ENCODE measurements at places on chromosomes 1 and 21.

GRCh38 chr1:173867141-173867752, 542 bp downstream of the GAS5 start:
- peak overlapping the region; percentile 99 for H3K4me3 ChIP-seq
- DNase-seq: no peak
- H3K4me1 ChIP-seq: peaks cover 42% of the 10 kb centered on the region
- no peaks in the 10 kb centered on the region for H3K27me3 ChIP-seq

DNA sequence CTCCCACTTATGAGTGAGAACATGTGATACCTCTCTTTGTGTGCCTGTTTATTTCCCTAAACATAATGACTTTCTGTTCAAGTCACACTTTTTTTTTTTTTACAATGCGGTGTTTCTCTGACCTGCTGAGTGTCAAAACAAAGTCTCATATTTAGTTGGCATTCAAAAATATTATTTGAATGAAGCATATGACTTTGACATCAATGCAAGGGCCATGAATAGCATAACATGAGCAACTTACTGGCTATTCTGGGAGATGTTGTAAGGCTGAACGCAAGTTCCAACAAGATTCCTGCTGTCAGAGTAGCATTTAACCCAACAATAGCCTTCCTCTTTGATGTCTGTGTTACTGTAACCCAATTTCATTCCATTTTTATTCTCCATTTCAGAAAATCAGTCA, 2.0 kb upstream of the KRTAP19-1 start:
- H3K4me3 ChIP-seq: no peak overlapping the region
- H3K36me3 ChIP-seq: no peaks in the 10 kb centered on the region
- H3K27me3 ChIP-seq: no peaks in the 10 kb centered on the region
- DNase-seq: no peak
- peaks cover 18% of the 10 kb centered on the region for H3K4me1 ChIP-seq

- DNase-seq: no peak
- no peaks in the 10 kb centered on the region for H3K36me3 ChIP-seq
- H3K4me1 ChIP-seq: peaks cover 10% of the 10 kb centered on the region
- H3K4me3 ChIP-seq: no peak overlapping the region
- H3K27me3 ChIP-seq: no peaks in the 10 kb centered on the region
Observed at GRCh38 chr1:67947114-67947513, 103.3 kb downstream of the DIRAS3 start.

DNA sequence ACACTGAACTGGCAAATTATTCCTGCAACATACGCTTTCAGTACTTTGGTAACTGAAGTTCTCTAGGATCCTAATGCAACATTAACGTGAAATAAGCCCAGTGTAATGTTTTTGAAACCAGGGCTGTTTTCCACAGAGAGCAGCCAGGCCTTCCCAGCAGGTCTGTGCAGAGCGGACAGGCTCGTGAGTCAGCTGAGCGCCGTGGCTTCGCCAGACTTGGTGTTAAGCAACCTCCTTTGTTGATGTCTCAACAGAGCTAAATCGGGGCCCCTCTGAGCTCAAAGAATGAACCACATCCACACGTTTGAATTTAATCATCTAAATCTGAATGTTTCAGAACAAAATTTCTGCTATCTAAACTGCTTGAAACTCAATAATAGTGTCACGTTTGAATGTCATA, 181.8 kb upstream of the FMN2 start:
- peaks cover 2% of the 10 kb centered on the region for H3K27me3 ChIP-seq
- no peaks in the 10 kb centered on the region for H3K4me1 ChIP-seq
- H3K36me3 ChIP-seq: peaks cover 4% of the 10 kb centered on the region
- no peak overlapping the region for H3K4me3 ChIP-seq
- no peak overlapping the region for H3K27ac ChIP-seq

- no peak overlapping the region for H3K4me3 ChIP-seq
- DNase-seq: no peak
- H3K27ac ChIP-seq: no peak overlapping the region
- H3K36me3 ChIP-seq: peaks cover 9% of the 10 kb centered on the region
Observed at GRCh38 chr1:12528021-12528852, 89.8 kb downstream of the DHRS3 start.

GRCh38 chr1:202207292-202207691, 13.7 kb downstream of the LGR6 start:
- peaks cover 10% of the 10 kb centered on the region for H3K4me1 ChIP-seq
- no peak overlapping the region for H3K4me3 ChIP-seq
- DNase-seq: no peak
- no peaks in the 10 kb centered on the region for H3K36me3 ChIP-seq

- H3K4me3 ChIP-seq: no peak overlapping the region
- H3K36me3 ChIP-seq: no peaks in the 10 kb centered on the region
- DNase-seq: peak; percentile 37
- H3K4me1 ChIP-seq: peaks cover 24% of the 10 kb centered on the region
Observed at GRCh38 chr1:41282679-41283317, 40.7 kb upstream of the SCMH1 start.

DNA sequence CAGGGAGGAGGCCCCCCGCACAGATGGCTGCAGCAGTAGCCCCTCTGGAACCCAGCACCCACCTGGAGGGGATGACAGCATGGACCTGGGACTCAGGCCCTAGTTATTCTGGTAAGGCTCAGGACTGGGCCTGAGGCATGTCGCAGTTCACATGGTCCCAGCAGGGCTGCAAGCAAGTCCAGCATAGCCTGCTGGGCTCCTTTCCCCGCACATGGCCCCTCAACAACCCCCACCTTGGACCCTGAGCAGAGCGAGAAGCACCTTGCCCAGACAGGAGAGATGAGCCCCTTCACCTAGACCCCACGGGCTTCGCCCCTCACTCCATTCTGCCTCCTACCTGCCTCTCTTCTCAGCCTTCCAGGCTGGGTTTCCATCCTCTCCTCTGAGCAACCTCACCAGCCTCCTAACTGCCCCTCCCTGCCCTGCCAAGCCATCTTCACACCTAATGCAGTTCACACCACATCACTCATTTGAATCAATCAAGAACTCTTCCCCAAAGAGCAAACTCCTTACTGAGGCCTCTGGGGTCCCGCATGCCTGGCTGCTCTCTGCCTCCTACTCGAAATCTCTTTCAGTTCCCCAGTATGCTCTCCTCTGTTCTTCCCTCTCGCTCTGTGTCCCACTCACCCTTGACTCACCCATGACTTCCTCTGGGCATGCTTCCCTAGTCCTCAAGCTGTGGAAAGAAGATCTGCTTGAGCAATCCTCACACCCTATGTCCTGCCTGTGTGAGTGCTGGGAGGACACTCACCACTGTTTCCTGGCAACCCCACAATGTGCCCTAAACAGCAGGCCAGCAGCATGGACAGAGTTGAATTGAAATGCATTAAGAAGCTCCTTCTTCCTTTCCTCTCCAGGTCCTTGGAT, 9.4 kb upstream of the THEMIS2 start:
- H3K27me3 ChIP-seq: no peaks in the 10 kb centered on the region
- no peaks in the 10 kb centered on the region for H3K36me3 ChIP-seq
- no peak overlapping the region for H3K4me3 ChIP-seq
- no peak overlapping the region for H3K27ac ChIP-seq
- H3K4me1 ChIP-seq: peaks cover 15% of the 10 kb centered on the region

GRCh38 chr1:204465546-204466415, 28.8 kb downstream of the PIK3C2B start:
- H3K4me3 ChIP-seq: no peak overlapping the region
- no peaks in the 10 kb centered on the region for H3K27me3 ChIP-seq
- peak overlapping the region; percentile 73 for H3K27ac ChIP-seq
- DNase-seq: no peak
- peaks cover 21% of the 10 kb centered on the region for H3K36me3 ChIP-seq
- peaks cover 35% of the 10 kb centered on the region for H3K4me1 ChIP-seq

GRCh38 chr1:114152089-114152507, 1.6 kb downstream of the SYT6 start:
- H3K4me3 ChIP-seq: peak overlapping the region; percentile 28
- H3K4me1 ChIP-seq: peaks cover 6% of the 10 kb centered on the region
- H3K27me3 ChIP-seq: peaks cover 97% of the 10 kb centered on the region

DNA sequence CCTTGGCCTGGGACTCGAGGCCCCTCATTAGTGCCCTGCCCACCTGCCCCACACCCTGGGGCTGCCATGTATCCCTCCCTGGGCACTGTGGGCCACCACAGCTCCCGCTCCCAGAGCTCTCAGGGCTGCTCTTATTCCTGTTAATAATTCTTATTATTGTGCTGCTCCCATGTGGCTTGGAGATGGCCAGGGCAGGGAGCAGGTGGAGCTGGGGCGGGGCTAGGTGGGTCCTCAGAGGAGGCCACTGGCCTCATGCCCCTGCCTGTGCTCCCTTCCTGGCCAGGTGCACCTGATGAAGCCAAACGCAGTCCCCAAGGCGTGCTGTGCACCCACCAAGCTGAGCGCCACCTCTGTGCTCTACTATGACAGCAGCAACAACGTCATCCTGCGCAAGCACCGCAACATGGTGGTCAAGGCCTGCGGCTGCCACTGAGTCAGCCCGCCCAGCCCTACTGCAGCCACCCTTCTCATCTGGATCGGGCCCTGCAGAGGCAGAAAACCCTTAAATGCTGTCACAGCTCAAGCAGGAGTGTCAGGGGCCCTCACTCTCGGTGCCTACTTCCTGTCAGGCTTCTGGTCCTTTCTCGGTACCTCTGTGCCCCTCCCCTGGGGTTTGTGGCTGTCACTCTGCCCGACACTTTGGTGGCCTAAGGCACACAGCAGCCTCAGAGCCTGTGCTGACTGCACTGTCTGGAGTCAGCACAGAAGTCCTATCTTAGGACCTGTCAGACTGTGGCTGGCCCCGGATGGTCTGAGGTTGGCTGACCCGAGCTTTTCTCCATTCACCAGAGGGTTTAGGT, 34.1 kb downstream of the BMP8A start:
- no peak overlapping the region for H3K27ac ChIP-seq
- no peak overlapping the region for H3K4me3 ChIP-seq
- H3K4me1 ChIP-seq: no peaks in the 10 kb centered on the region

DNA sequence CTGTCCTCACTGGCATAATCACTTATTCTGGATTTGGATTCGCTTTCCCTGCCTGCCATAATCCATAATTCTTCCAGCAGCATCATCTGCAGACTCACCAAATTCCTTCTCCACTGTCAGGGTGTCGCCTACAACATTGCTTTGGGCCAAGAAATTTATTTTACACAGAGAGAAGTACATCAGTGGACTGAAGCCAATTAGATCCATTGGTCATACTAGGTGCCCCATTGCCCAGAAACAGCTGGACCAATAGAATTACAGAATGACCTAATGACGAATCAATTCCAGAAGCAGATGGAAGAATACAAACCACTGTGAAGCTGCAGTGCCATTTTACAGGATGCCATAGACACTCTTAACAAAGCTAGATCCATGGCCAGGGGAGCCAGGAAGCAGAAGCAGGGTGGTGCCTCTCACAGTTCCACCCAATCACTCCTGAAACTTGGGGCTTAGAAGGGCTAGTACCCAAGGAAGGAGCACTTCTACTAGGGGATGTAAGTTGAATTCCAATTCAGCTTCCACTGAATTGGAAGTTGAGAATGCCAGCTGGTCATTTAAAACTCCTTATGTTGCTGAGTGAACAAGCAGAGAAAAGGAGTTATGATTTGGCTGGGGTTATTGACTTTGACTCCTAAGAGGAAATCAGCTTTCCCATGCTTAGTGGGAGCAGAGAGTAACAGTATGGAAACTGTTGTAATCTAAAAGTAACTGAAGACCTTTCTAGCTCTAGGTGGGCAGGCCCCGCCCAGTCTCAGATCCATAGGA, 44.0 kb downstream of the EDN2 start:
- peak overlapping the region; percentile 56 for H3K27ac ChIP-seq
- H3K4me1 ChIP-seq: peaks cover 45% of the 10 kb centered on the region
- no peaks in the 10 kb centered on the region for H3K27me3 ChIP-seq
- DNase-seq: no peak

DNA sequence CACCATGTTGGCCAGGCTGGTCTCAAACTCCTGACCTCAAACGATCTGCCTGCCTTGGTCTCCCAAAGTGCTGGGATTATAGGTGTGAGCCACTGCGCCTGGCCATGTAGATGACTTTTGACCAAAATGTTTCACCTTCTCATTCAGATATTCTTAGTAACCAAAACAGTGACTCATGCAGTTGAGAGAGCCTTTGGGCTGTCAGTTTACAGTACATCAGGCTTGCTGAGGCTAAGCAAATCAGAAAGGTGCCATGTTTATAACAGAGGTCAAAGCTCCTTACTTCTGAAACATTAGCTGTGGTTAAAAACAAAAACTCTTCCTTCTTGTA, 21.0 kb downstream of the CNIH4 start:
- H3K27ac ChIP-seq: no peak overlapping the region
- no peaks in the 10 kb centered on the region for H3K27me3 ChIP-seq
- H3K36me3 ChIP-seq: peaks cover 32% of the 10 kb centered on the region
- H3K4me3 ChIP-seq: no peak overlapping the region
- no peak for DNase-seq

DNA sequence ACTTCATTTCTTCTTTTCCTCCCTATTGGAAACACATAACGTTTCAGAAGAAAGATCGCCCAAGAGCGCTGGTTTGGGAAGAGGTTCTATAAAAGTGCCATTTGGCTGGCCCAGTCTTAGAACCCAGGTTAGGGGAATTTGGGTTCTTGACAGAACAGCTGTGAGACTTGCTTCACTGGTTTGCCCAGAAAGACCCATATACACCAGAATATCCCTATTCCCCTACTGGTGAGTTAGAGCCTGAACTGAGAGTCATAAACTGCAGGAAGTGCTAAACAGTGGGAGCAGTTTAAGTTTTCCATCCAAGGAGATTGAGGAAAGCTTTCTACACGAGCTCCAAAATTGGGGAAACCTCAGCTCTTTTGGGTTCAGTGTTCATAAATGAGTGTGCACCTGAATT, 275.2 kb downstream of the VAV3 start:
- peaks cover 33% of the 10 kb centered on the region for H3K4me1 ChIP-seq
- H3K27ac ChIP-seq: peak overlapping the region; percentile 37
- no peaks in the 10 kb centered on the region for H3K27me3 ChIP-seq

GRCh38 chr1:97875996-97876395, 44.8 kb downstream of the DPYD start:
- H3K4me1 ChIP-seq: no peaks in the 10 kb centered on the region
- DNase-seq: no peak
- H3K36me3 ChIP-seq: peaks cover 2% of the 10 kb centered on the region
- no peak overlapping the region for H3K27ac ChIP-seq

GRCh38 chr1:77768006-77768405, 8.4 kb upstream of the USP33 start:
- DNase-seq: no peak
- H3K4me3 ChIP-seq: no peak overlapping the region
- H3K27ac ChIP-seq: no peak overlapping the region
- H3K27me3 ChIP-seq: no peaks in the 10 kb centered on the region
- no peaks in the 10 kb centered on the region for H3K4me1 ChIP-seq
- no peaks in the 10 kb centered on the region for H3K36me3 ChIP-seq

DNA sequence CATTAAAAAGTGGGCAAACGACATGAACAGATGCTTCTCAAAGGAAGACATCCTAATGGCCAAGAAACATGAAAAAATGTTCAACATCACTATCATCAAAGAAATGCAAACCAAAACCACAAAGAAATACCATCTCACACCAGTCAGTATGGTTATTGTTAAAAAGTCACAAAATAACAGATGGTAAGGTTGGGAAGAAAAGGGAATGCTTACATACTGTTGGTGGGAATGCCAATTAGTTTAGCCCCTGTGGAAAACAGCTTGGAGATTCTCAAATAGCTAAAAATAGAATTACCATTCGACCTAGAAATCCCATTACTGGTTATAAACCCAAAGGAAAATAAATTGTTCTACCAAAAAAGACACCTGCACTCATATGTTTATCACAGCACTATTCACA, 369.4 kb downstream of the KCNH1 start:
- H3K36me3 ChIP-seq: peaks cover 4% of the 10 kb centered on the region
- H3K4me3 ChIP-seq: no peak overlapping the region
- no peaks in the 10 kb centered on the region for H3K4me1 ChIP-seq
- no peak for DNase-seq
- H3K27ac ChIP-seq: no peak overlapping the region
- H3K27me3 ChIP-seq: peaks cover 15% of the 10 kb centered on the region

Measured in mesothelial cell of epicardium (in vitro differentiated cells).